ENCODE measurements at places on chromosomes 2 and 18.

DNA sequence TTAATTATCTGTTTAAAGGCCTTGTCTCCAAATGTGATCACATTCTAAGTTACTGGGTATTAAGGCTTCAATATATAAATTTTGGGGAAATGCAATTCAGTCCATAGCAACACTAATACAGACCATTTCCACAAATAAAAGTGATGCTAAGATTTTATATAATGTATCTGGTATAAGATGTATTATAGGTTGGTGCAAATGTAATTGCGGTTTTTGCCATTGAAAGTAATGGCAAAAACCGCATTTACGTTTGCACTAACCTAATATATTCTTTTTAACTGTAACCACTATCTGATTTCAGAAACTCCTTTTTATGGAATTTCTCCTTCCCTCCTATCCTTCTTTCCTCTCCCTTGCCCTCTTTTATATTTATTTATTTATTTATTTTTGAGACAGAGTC lies 1020.6 kb downstream of the BCL11A start:
- DNase-seq: no peak

- DNase-seq: no peak
Observed at GRCh38 chr2:229601936-229602335, 112.4 kb downstream of the DNER start.

GRCh38 chr18:9356976-9357375 lies 22.4 kb downstream of the TWSG1 start:
- DNase-seq: no peak

DNA sequence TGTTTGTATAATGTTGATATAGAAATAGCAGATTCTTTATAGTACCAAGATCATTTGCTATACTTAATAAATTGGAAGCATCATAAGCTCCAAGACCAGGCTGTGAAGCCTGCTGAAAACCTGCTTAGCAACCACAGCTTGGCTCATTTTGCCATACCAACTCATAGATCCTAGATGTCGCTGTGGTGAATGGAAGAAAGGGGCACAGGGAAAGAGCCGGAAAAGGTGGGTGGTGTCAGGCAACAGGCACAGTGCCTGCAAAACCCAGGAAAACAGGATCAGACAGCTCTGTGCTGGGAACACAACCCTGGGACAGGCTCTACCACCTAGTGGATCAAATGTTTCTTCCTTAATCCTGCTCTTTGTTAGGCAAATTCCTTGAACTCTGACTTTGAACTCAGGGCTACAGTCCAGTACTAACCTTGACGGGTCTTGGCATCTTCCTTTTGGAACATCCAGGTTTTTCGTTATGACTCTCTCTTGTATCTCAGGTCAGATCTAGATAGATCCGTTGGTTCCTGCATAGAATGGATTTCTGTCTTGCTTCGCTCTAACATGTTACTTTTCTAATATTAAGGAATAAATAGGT lies 31.6 kb downstream of the TWSG1 start:
- peak; percentile 23 for DNase-seq

- DNase-seq: no peak
Observed at GRCh38 chr2:240130393-240131195, 5.5 kb downstream of the COPS9 start.

DNA sequence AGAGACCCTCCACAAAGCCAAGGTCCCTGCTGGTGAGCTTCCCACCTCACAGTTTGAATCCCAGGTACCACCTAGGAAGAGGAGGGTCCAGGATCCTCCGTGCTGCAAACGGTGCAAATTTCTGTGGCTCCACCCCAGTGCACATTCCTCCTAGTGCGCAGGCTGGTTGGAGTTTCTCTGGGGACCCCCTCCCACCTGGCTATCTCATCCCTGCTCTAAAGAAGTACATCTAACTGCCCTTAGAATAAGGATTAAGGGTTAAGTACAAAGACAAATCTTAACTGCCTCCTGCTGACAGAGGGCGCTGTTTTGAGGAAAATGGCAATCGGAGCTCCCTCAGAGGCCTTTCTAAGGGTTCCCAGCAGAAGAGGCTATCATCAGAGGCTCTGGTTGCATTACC lies 109.6 kb upstream of the FSIP2 start:
- peak; percentile 5 for DNase-seq
